ENCODE measurements at places on chromosomes 6 and 20.

GRCh38 chr20:16552015-16552414 lies 21.2 kb downstream of the KIF16B start:
- no peak for DNase-seq

DNA sequence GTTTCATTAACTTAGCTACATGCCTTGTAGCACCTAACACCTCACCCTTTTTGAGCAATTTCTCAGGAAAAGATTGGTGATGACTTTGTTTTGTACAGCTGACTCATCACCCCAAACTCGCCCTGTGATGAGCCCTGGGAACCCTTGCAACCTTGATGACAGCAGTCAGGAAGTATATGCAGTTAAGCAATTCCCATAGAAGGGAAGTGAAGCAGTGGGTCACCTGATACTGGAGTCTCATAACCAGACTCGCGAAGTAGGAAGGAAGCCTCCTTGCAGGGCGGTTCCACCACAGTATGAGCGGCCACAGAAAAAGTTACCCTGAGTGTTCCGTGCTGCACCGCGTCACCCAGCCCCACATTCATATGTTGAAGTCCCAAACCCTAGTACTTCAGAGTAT lies 82.0 kb upstream of the EDN1 start:
- DNase-seq = no peak

- DNase-seq = no peak
Observed at GRCh38 chr20:50234288-50234687, 43.7 kb downstream of the CEBPB start.

DNA sequence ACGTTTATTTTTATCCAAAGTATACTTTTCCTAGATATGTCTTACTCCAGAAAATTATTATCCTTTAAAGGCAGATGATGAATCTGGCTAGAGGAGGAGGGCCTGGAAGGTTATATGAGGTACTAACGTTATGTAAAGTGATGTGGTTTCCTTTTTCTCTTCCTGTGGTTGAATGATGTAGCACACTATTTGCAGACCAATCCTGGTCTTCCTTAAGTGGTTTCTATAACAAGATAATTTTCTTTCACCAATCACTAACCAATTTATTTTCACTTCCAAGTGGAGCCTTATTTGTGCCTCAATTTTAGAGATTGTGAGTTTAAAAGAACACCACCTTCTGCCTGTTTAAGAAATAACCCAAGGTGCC lies 154.6 kb upstream of the SOX4 start:
- no peak for DNase-seq

GRCh38 chr6:93087606-93088005 lies 331.8 kb downstream of the EPHA7 start:
- DNase-seq = no peak

- DNase-seq = no peak
Observed at GRCh38 chr20:18001131-18001921, 32.5 kb downstream of the MGME1 start.

DNA sequence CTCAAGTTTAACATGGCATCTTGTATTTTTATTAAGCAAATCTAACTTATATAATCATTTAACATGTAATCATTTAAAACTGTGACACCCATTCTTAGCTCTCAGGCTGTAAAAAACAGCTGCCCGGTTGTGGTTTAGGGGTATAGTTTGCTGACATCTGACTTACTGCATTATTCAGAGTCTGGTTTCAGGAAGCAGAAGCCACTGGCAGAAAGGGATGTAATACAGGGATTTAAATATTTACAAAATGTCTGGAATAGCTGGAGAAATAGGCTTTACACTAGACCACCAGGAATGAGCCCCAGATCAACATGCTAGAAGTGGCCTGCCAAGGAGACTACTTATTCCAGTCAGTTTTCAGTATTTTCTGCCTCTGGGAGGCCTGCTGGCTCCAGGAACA lies 421.1 kb downstream of the CD109 start:
- no peak for DNase-seq

- DNase-seq = no peak
Observed at GRCh38 chr6:111864138-111865048, 8.9 kb downstream of the FYN start.

DNA sequence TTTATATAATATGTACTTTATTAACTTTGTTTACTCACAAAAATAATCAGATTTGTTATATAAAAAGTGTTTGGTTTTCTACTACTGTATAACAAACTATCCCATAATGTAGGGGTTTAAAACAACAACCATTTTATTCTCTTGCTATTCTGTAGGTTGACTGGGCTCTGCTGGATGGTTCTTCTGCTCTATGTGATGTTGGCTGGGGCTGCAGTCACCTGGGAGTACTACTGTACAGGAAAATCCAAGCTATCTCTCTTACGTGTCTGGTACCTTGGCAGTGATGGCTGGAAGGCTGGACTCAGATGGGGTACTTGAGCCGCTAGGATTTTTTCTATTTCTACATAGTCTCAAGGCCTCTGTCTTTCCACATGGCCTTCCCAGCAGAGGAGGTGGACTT lies 44.0 kb upstream of the UBR2 start:
- no peak for DNase-seq

DNA sequence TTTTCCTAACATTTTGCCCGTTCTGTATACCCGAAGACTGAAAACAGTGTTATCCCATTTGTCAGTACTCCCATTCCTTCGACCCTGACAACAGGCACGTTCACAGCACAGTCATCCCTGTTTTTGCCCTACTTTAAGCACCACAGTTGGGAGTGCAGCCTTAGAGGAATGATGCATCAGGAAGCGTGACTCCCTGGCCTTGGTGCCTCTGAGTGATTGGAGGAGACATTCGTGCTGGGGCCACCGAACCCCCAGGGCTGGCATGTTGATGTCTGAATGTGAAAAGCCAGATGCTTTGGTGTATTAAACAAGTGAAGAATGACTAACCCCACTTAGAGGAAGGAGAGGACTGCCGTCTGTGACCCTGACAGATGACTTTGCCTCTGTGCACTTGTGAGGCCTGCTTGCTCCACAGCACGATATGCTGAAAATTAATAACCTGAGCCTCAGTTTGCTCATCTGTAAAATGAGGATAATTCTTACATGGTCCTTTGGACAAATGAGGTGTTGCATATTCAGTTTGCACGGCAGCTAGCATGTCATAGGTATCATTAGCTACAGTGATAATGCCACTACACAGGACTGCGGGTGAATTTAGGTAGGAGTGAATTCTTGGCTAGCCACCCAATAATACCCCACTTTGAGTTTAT lies 36.0 kb downstream of the STK35 start:
- no peak for DNase-seq

- no peak for DNase-seq
Observed at GRCh38 chr6:78810146-78810545, 57.2 kb upstream of the IRAK1BP1 start.

DNA sequence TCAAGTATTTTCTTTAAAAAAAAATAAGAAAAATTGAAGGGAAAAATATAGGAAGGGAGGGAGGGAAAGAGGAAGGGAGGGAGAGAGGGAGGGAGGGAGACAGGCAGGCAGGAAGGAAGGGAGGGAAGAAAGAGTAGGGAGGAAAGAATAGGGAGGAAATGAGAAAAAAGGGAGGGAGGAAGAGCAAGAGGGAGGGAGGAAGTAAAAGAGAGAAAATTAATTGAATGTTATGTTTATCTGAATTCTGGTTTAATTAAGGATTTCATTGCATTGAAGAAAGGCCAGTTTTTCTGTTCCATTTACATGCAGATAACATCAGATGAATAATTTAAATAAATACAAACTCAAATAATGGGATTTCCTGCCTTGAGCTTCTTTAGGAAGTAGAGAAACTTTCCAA lies 47.8 kb downstream of the TENT5A start:
- DNase-seq = no peak

DNA sequence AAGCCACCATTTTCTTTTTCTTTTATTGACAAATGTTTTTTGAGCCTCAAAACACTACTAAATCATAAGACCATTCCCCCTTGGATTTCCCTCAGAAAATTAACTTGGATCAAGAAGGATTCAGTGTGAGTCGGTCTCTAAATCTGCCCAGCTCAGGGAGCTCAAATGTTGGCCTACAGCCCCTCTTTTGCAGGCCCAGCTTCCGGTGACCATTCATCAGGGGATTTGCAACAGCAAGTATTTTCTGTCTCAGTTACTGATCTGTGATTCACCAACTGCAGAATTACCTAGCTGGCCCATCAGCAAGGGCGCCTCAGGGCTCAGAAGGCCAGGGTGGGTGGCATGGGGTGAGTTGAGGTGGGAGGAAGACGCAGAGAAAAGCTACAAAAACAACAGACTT lies 318.1 kb downstream of the CDC5L start:
- DNase-seq = no peak

DNA sequence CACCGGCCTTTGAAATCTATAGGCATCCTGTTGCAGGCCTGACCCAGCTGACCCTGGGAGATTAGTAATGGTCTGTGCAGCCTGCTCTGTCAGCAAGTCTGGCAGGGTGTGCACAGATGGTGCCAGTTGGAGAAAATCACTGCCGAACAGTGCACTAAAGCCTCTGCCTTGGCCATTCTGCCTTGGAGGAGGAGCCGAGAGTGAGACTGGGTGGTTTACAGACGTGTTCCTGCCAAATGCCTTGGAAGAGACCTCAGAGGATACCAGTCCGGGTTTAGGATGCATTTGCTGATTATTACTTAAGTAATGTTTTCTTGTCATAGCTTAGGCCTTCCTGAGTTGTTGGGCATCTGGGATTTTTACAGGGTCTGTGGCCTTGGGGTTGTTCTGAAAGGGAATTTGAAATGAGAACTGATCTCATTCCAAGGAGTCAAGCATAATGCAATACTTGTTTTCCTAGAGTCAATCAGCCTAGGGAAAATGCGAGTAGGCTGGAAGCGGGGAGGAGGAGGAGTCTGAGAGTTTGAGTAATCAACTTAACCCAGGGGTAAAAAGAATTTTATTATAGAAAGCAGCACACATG lies 292.1 kb downstream of the SOX4 start:
- no peak for DNase-seq
